NCI-H187 treated with DMSO at 0.1 percent for 48 hours (cell line): ENCODE measurements at places on chromosomes 2 and 18.

DNA sequence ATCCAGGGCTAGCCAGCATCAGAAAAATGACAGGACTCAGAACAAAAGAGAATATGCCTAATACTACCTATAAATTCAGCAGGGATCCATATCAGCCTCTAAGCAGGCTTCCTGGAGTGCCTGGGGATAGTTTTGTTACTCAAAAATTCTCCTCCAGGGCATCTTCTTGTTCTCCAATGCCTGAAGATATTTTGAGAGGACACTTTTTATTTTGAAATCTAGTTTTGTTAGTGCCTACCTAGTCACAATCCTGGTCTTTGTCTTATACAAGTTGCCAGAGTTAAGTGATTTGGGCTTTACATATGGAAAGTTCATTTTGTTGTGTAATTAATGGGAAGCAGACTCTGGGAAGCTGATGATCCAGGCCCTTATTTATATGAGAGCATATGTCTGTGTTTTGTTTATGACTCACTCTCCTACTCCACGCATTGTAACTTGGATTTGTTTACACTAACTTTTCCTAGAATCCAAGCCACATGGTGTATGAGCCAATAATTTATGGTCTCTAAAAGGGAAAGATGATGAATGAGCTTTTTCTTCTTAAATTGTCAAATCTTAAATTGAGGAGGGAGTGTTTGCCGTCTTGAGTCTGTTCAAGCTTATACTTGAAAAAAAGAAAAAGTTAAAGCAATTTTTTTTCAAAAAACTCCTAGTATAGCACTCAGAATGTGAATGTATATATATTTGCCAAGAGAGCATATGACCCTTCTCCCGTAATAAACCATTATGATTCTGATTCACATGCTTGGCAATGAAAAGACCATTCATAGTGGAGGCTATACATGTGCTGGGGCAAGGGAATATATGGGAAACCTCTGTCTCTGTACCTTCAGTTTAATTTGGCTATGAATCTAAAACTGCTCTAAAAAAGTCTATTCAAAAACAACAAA lies 370.3 kb downstream of the SETBP1 start:
- DNase-seq = no peak

GRCh38 chr2:193891023-193891422 lies 1696.3 kb upstream of the TMEFF2 start:
- DNase-seq = no peak

GRCh38 chr18:61572871-61573270 lies 239.6 kb downstream of the CDH20 start:
- DNase-seq = no peak

- no peak for DNase-seq
These were observed 186.3 kb downstream of the KCNE4 start for GRCh38 chr2:223238301-223238700.

- no peak for DNase-seq
These were observed 110.1 kb downstream of the MCFD2 start for GRCh38 chr2:46805401-46805951.

- DNase-seq = no peak
These were observed 48.4 kb downstream of the DCDC2C start for GRCh38 chr2:3751806-3752205.

- DNase-seq = no peak
These were observed 784.8 kb upstream of the ID2 start for GRCh38 chr2:7896940-7897487.

- no peak for DNase-seq
These were observed 446 bp downstream of the COPS9 start for GRCh38 chr2:240135706-240136012.

DNA sequence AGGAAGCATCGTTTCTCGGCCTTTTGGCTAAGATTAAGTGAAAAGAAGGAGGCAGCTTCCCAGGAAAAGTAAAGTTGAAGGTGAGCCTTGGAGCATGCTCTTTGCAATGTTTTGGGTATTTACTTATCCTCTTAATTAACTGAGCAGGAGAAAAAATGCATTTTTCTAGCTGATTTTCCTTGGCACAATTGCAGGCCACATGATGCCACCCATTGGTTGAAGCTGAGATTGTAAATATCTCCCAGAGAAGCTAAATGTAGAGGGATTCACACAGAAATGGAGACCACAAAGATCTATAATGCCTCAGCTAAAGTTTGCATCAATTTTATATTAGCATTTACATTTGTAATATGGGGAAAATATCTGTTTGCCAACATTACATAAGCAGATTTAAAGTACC lies 294.1 kb downstream of the KCNS3 start:
- no peak for DNase-seq

DNA sequence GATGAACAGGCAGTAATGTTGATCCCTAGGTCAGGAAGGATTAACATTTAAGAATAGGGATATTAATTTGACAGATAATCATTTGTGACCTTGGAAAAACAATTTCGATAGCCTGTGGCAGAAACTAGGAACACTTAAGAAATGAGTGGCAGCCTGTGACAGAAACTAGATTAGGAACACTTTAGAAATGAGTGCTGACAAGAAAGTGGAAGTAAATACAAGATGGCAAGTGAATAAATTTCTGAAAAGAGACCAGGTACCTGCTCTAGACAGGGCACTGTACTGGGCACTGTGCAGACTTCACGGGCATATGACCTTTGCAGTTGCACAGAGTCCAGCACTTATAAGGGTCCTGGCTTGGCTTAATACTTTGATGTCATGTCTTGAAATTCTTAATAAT lies 5.5 kb upstream of the HNRNPA3 start:
- DNase-seq = no peak

DNA sequence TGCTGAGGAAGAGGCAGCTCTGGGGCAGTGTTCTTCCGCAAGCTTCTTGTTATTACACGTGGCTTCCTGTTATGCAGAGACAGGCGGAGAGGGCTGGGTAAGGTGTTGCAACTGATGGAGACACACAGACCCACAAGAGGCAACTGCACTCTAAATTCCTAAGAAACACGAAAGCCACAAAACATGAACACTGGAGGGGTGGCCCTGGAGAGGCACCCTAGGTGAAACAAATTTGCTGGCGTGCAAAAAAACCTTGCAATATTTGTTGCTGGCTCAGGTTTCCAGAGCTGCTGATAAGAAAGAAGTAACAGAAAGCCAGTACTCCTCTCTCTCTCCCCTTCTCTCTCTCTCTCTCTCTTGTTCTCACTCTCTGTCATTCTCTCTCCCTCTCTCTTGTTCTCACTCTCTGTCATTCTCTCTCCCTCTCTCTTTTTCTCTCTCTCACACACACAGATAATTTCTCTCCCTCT lies 31.8 kb downstream of the ARHGAP25 start:
- no peak for DNase-seq

GRCh38 chr18:67265464-67266245 lies 250.9 kb downstream of the DSEL start:
- DNase-seq = no peak

GRCh38 chr2:199851883-199852282 lies 891 bp upstream of the FTCDNL1 start:
- no peak for DNase-seq

DNA sequence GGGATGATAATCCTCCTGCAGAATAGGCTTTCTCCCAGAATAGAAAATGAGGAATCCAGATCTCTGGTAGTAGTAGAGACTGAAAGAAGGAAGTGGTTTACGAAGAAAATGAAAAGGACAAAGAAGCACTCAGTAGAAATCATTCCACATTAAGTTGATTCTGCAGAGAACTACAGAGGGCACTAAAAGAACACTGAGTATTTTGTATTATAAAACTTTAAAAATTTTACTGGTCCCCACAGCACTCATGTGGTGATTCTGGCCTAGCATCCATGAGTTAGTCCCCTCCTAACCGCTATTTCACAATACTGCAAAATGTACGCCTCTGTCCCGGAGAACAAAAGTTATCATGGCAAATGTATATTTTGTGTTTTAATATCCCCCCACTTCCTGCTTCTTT lies 42.9 kb upstream of the SLC35F5 start:
- no peak for DNase-seq

GRCh38 chr2:109458512-109458911 lies 155.3 kb downstream of the SEPTIN10 start:
- DNase-seq = no peak

- DNase-seq = no peak
These were observed 185.6 kb downstream of the RTP5 start for GRCh38 chr2:242054881-242055801.

GRCh38 chr2:223214394-223215253 lies 162.6 kb downstream of the KCNE4 start:
- DNase-seq = no peak

GRCh38 chr2:98379311-98380202 lies 33.3 kb downstream of the CNGA3 start:
- DNase-seq = no peak

DNA sequence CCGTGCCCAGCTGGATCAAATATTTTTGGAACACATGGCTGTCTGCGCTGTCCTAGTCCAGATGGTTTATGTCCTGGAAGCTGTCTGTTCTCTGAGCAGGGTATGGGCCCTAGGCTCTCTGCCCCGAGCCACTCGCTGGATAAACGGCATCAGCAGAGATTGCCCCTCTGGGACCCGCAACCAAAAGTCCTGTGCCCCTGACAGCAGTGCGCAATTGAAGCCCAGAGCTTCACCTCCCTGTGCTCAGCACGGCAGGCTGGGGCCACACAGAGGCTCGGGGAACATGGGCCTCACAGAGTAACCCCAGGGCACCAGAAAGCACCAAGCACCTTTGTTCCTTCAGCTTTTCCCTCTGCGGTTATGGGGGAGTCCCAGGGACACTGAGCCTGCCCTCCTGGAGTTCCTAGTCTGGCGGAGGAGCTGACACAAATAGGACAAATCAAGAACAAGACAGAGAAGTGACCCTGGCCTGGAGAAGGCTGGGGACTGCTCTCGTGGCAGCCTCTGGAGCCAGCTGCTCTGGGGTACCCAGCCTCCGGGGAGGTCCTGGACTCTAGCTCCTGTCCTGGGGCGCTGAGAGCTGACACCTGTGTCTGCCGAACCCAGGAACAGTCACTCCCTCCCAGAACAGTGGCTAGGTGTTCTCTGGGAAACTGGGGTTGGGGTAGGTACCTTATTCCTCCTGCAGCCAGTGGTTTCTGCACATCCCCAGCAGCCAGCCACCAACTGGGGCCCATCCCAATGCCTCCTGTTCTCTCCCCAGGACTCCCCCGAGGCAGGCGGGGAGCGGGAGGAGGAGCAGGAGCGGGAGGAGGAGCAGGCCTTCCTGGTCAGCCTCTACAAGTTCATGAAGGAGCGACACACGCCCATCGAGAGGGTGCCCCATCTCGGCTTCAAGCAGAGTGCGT lies 12.3 kb downstream of the ARID5A start:
- DNase-seq = no peak

DNA sequence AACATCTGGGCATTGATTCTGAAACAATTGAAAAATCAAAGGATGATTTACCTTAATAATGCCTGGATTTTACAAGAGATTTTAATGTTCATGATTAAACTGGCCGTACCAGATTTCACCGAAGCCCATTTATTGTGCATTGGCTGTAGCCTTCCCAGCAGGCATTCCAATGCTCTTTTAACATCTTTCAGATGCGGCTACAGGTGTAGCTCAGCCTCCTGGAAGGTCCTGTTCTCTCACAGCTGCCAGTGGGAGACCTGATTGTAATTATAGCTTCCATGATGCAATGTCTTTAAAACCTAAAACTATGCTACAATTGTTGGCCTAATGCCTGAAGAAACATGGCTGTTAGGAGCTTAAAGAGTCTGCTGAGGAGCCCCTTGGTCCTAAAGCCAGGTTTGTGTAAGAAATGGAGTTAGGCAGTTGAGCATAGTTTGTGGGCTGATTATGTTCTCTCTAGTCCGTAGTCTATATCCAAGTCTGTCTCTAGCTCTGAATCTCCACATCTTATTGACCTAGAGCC lies 147.4 kb downstream of the CERS6 start:
- DNase-seq = no peak

GRCh38 chr18:39453882-39454281 lies 1888.3 kb upstream of the CELF4 start:
- no peak for DNase-seq

DNA sequence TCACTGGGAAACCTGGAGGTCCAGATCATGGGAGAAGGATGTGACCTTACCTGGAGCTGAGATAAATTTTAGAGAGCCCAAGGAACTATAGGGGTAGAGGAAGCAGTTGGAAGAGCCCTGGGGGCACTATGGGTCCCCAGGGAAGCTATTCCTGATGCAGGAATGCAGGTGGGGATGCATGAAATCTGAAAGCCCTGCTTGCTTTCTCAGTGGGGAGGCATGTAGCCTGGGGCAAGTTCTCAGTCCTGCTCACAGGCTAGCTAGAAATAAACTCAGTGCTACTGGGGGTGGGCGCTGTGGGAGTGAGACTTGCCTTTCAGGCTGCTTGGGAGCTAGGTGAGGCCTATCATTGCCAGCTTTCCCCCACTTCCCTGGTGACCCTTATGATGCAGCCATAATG lies 499.7 kb downstream of the PTH2R start:
- no peak for DNase-seq

DNA sequence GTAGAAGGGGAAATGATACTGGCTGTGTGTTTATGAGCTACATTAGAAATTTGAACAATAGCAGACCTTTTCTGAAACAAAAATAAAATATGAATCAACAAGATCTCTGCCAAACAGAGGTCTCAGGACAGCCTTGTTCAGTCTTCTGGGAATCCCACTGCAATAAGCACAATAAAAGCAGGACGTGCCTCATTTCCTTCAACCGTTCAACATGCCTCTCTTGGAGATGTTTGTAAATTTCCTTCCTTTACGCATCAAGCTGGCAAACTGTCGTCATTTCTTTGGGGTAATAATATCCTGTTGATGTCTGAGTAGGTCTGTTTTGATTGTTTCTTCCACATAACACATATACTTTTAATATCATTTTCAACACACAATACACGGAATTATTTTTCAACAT lies 77.2 kb downstream of the TCF4 start:
- no peak for DNase-seq

DNA sequence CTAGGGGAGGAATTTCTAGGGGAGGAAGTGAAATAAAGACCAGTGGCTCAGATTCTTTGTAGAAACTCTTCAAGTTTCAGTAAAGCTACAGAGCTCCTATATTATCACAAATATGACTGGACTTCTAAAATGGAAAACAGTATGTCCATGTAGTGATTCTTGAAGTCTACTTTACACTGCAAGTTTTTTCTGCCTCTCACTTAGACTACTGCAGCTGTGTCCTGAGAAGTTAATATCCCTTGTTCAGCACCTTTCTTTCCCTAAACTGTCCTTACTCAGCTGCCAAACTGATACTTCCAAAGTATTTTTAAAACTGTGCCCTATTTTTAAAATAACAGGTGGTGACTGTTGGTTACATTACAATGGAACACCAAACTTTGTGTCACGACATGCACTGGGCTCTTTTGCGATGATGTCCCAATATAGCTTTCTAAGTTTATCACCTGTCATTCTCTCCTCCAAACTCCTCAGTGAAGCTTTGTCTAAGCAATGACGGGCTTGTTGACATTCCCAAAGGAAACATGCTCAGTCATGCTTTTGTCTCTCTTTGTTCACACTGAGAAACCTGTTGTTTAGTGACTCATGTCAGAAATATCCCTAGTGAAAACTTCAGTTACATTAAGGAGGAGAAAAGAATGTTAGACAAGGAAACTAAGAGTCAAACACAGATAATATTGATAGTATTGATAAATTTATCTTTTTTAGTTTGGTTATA lies 341.1 kb downstream of the ARL6IP6 start:
- DNase-seq = no peak
